RWPE2 (cell line): ENCODE measurements at places on chromosomes 5 and 9.

DNA sequence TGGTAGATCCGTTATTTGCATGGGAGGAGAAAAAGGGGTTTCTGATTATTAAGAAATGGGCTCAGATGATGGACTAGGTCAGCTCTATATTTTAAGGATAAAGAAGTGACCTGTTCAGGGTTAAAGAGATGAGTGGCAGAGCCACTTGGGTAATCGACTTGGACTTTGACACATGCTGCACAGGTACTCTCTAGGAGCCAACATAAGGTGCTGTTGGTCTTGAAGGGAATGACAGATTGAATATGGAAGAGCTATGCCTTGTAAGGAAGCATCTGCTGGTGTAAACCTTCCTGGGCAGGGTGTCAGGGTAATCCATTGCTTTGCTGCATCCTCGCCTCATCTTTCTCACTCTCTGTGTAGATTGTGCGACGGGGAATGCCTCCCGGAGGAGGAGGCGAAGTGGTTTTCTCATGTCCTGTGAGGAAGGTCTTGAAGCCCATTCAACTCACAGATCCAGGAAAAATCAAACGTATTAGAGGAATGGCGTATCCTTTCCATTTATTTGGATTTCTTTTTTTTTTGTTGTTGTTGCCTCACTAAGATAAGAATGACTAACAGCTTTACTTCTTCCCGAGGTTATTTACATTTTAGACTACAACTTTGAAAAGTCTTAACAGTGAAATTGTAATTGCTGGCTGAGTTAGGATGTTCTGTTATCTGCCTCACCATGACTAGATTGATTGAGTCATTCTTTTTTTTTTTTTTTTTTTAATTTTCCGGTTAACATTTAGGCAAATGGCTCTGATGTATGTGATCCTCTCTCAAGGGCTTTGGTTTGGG, 41.2 kb downstream of the RCL1 start:
- no peaks in the 10 kb centered on the region for H3K27me3 ChIP-seq
- no peak for DNase-seq
- H3K4me3 ChIP-seq: no peak overlapping the region

DNA sequence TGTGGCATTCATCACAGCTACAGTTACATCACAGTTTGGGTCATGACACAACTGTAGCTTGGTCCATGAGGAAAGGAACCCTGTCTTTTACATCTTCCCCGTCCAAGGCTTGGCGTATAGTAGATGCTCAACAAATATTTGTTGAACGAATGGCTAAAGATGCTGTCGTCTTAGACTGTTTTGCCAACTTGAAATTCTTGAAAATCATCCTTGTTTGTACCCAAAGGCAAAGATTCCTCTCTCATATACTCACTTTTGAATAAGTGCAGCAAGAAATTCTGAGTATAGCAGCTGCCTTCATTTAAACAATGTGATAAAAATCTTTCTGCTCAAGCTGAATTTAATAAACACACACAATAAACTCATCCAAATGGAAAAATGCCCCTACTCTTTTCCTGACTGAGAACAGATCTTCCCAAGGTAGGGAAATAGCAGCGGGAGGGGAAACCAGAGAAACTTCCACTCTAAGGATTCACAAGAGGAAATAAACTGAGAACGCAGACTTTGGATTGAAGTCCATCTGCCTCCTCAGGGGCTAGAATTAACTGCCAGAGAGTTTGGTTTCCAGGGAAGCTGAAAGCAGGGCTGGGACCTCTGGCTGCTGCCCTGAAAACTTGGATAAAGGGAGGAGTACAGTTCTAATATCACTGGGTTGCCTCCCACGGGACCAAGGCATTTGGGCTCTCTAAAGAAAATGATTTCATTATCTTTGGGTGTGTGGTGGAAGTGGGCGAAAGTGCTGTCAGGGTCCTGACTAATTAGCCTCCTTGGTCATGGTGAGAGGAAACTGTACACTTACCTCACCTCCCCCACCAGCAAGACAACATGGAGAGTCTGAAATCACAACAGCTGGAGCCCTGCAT, 99.1 kb downstream of the DPYSL3 start:
- DNase-seq: no peak
- H3K4me1 ChIP-seq: no peaks in the 10 kb centered on the region
- H3K4me3 ChIP-seq: no peak overlapping the region
- no peaks in the 10 kb centered on the region for H3K36me3 ChIP-seq
- H3K27ac ChIP-seq: no peak overlapping the region

DNA sequence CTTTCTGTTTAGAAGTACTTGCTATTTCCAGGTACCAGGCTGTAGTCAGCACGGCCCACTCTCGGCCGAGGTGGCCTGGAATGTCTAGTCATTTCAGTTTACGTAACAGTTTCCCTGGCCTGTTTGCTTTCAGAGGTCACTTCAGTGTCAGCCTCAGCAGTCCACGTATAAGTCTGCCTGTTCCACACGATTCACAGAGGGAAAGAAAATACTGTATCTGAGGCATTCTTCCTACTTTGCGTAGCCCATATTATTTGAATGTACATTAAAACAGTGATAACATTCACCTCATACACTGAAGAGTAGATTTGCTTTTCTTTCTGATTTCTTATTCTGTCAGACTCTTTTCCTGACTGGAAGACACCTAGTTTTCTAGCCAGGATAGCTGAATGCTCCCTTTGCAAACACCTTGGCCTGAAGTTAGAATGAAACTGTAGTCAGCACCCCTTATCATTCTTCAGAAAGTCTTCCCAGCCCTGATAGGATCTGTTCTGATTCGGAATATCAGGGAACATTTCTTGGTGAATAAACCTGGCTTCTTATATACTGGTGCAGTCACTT, 140.9 kb downstream of the AOPEP start:
- H3K27me3 ChIP-seq: no peaks in the 10 kb centered on the region
- H3K4me3 ChIP-seq: no peak overlapping the region
- H3K4me1 ChIP-seq: peaks cover 56% of the 10 kb centered on the region
- no peaks in the 10 kb centered on the region for H3K36me3 ChIP-seq
- peak overlapping the region; percentile 97 for H3K27ac ChIP-seq

DNA sequence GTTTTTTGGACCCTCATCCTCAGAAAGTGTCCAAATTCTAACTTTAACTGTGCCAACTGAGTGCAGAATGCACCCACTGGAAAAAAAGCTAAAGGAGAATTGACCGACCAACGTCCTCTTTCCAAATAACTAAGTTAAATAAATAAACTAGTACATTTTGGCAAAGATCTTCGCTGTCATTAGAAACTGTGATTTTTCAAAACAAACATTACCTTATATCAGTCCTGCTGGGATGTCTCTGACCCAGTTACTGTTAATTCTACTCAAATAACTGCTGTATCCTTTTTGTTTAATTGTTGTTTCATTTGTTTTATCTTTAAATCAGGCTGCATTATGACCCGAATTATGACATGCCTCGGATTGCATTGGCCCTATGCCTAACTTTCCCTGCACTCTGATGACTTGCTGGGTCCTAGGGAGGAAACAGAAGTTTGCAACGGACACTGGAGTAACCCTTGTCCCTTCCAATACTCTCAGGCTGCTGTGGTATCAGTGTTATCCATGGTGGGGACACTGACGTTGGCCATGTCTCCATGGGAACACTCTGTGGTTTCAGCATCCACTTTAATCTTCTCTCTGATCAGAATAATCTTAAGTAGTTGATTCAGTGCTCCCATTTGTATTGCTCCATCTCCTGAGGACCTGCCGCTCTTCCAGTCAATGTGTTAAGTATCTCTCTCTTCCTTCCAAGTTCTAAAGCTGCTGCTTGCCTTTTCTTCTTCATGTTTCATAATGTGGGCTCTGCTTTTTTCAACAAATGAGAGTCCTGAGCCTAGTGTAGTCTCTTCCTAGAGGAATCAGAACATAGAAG, 11.1 kb upstream of the IFNA5 start:
- DNase-seq: no peak
- no peak overlapping the region for H3K27ac ChIP-seq
- H3K4me3 ChIP-seq: no peak overlapping the region
- no peaks in the 10 kb centered on the region for H3K36me3 ChIP-seq
- H3K27me3 ChIP-seq: peaks cover 7% of the 10 kb centered on the region
- no peaks in the 10 kb centered on the region for H3K4me1 ChIP-seq

GRCh38 chr5:78612227-78613150, 36.1 kb downstream of the LHFPL2 start:
- H3K27ac ChIP-seq: no peak overlapping the region
- DNase-seq: no peak
- no peak overlapping the region for H3K4me3 ChIP-seq
- peaks cover 23% of the 10 kb centered on the region for H3K36me3 ChIP-seq

DNA sequence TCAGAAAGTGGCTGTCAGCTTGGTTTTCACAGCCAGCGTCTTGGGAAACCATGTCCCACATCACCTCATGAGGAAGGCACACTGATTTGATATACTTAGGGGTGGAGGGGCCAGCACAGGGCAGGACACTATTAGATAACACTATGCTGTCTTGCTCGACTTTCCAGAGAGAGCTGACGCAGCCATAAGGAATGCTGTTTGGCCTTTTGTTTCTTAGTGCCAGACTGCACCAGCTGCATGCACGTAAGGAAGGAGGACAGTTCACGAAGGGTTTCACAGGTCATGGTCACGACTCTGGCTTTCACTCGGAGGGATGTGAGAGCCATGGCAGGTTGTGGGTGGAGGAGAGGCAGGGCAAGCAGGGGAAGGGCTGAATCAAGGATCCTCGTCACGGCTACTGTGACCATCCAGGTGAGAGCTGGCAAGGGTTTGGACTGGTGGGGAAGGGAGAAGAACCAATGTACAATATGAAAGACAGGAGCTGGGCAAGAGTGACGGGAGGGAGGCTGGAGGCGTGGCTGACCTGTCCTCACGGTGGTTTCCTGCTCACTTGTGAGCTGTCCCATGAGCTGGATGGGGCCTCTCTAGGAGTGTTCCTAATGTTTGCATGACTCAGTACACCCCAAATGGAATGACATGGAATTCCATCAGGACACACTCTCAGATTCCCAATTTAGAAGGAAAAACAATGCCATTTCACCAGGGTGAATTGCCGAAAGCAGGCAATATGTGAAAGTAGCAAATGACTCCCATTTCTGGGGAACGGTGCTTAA, 61.7 kb downstream of the OTULIN start:
- H3K4me1 ChIP-seq: peaks cover 12% of the 10 kb centered on the region
- H3K27me3 ChIP-seq: no peaks in the 10 kb centered on the region
- no peaks in the 10 kb centered on the region for H3K36me3 ChIP-seq
- peak overlapping the region; percentile 29 for H3K27ac ChIP-seq
- no peak overlapping the region for H3K4me3 ChIP-seq
